CD4-positive, alpha-beta T cell treated with Interleukin-12 subunit alpha and Interleukin-12 subunit beta, for 1 hour (primary cell): ENCODE measurements at places on chromosomes 2 and 18.

DNA sequence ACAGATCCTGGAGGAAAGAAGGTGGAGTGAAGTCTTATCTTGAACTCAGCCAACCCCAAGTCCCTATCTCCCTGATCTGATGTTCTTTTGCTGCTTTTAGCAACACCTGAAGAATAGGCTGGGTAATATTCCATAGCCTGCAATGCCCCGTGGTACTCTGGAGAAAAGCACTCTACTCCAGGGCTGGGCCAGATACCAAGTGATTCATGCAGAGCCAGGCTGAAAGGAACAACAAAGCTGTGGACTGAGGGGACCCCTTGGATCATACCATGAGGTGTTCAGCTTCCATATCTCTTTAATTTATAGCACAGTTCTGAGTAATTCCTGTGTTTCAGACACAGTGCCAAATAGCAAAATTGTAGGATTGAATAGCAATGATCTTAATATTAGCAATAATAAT is 130.6 kb downstream of the NXPH2 start:
- DNase-seq = no peak

- no peak for DNase-seq
Measured at GRCh38 chr2:231452799-231453508, 11.3 kb downstream of the NCL start.

- DNase-seq = no peak
Measured at GRCh38 chr2:227368574-227368973, 10.5 kb downstream of the TM4SF20 start.

GRCh38 chr2:236215761-236216333 is 47.7 kb upstream of the GBX2 start:
- no peak for DNase-seq

- DNase-seq = no peak
Measured at GRCh38 chr2:128405981-128406613, 87.4 kb upstream of the HS6ST1 start.

GRCh38 chr2:46552079-46552478 is 72.7 kb downstream of the TMEM247 start:
- no peak for DNase-seq

- DNase-seq = peak; percentile 49
Measured at GRCh38 chr18:45106331-45106774, 425.7 kb downstream of the SETBP1 start.

DNA sequence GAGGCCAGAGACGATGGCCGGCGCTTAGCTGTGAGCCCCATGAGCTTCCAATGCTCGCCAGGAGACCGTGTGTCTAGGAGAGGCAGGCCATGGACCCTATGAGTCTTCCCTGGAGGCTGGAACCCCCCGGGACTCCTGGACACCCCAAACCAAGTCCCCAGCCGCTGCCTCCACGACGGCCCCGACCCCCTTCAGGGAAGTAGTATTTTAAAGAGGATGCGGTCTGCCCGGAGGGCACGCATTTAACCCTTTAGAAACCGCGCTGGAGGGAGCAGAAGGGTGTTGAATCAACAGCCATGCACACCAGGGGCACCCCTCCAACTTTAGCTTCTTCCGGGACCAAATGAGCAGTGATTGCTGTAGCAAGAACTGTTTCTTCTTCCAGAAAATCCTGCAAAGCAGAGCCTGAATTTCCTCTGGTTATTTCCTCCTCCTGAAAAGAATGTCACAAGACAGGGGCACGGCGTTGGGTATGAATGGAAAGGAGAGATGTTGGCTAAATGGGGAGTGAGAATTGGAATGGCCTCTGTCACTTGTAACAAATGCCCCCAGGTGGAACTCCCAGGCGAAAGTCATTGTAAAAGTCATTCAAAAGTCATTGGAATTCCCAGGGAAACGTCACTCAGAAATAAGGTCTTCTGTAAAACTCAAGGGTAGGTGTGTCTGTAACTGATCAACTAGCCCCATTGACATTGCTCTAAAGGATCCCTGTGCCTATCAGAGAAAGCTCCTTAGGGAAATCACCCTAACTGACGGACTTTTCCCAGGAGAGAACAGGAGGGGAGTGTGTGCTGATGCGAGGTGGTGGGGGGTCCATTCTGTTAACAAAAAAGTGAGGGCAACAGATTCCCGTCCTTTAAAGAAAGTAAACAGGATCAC is 5.8 kb upstream of the GBX2 start:
- no peak for DNase-seq

GRCh38 chr2:213227458-213227857 is 56.8 kb upstream of the SPAG16 start:
- no peak for DNase-seq

GRCh38 chr2:179336782-179337534 is 72.3 kb upstream of the SESTD1 start:
- DNase-seq = no peak
